ENCODE measurements at places on chromosomes 1 and 21.

GRCh38 chr1:25068316-25068715 lies 138.2 kb upstream of the RUNX3 start:
- DNase-seq: no peak

DNA sequence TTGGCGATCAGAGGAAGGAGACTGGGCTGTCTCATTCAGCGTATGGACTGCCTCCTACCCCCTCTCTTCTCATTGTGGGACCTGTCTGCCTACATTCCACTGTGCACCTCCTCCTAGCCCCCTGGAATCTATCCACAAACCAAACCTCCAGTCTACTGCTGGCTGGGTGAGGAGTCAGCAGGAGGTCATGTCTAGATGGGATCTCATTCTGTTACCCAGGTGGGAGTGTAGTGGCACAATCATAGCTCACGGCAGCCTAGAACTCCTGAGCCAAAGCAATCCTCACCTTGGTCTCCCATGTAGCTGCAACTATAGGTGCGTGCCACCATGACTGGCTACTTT lies 18.0 kb upstream of the TTC22 start:
- DNase-seq: no peak

DNA sequence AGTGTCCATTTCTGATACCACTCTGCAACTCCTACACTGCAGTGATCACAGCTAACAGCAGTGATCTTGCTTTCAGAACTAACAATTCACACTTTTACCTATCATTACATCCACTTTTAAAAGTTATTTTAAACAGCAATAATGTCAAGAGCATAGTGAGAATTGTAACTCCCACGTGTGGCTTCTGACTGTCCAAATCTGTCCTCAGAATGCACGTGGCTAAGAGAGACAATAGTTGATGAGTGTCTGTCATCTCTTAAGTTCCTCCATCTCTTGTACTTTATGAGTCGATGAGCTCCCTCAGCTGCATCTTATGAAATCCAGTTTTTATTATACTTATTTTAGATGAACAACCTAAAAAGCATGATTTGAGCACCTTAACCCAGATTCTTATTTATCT lies 16.5 kb upstream of the CFHR5 start:
- DNase-seq: no peak

GRCh38 chr1:67945733-67946374 lies 104.6 kb downstream of the DIRAS3 start:
- no peak for DNase-seq

DNA sequence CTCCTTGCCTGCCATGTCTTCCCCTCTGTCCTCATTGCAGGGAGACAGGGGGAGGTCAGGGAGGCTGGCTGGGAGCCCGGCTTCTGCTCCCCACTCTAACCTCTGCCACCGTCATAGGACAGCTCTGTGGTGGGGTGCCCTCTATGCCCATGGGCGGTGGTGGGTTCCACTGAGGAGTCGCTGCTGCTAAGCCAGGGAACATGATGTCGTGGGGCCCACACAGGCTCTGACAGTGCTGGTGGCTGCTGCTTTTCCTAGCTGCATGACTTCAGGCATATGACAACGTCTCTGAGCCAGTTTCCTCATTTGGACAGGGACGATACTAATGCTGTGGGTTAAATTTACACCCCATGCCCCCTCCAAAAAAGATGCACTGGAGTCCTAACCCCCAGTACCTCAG lies 14.7 kb downstream of the KCNA10 start:
- DNase-seq: no peak

- no peak for DNase-seq
These were observed 5.9 kb downstream of the OTUD3 start for GRCh38 chr1:19888112-19888511.

DNA sequence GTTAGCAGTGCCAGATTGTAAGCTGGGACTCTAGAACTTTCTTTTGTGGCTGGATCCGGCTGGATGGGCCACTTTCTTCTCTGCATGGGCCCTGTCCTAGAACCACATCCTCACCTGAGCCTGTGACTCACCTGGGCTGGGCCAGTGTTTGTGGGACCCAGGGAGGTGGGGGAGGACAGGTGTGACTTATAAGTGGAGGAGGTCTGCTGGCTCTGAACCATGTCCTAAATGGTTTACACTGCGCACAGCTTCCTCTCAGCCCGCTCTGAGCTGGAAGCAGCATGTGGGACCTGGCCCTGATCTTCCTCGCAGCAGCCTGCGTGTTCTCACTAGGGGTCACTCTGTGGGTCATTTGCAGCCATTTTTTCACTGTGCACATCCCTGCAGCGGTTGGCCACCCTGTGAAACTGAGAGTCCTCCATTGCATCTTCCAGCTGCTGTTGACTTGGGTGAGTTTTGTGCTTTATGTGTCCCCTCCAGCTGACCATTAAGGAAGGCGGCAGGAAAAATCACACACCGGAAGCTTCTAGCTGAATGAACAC lies at the start of gene AADACL3:
TSS of gene AADACL3 (plus strand) at position 215 of the 542 bp plus-strand sequence. CDS start at position 282, 67 bp downstream.
- DNase-seq: no peak

- no peak for DNase-seq
These were observed 24.9 kb downstream of the SYT11 start for GRCh38 chr1:155884031-155884960.

GRCh38 chr1:183048087-183049085 lies 25.2 kb downstream of the LAMC1 start:
- no peak for DNase-seq

- DNase-seq: no peak
These were observed 68.0 kb downstream of the FAAP20 start for GRCh38 chr1:2126331-2127186.

DNA sequence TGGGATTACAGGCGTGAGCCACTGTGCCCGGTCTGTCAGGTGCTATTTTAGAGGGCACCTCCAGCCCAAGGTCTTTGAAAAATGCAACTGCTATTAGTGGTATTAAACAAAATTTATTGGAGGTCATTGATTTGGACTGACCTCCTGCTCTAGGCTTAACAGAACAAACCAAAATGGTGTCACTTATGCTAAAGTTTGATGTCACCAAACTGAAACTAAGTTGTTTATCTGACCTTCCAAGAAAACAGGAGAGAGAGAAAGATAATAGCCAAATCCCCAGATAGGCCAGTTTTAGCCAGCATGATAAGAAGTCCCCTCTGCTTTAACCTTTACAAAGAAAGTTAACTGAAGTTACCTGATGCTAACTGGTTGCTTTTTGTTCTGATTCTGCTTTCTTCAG lies 8.1 kb upstream of the INAVA start:
- no peak for DNase-seq

DNA sequence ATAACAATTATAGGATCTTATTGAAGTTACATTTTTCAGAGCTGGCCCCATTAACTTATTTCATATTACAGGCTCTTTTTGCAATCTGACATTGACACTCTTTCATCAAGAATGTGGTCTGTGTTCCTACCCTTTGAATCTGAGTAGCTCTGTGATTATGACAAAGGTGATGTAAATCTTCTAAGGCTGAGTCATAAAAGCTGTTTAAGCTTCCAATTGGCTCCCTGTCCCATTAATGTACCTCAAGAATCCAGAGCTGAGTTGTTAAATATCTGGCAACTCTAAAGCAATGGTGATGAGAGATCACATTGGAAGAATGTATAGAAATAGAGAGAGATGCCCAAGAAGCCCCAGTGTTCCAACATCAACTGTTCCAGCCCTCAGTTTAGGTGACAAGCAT lies 178.5 kb upstream of the DEPDC1 start:
- DNase-seq: no peak

GRCh38 chr1:155206891-155207805 lies 549 bp downstream of the THBS3 start:
- peak; percentile 78 for DNase-seq

Data from activated CD8-positive, alpha-beta memory T cell treated with anti-CD3 and anti-CD28 coated beads for 4 hours (primary cell).